ENCODE measurements at places on chromosomes 11 and 22.

- DNase-seq, result no peak
Measured at GRCh38 chr11:27705873-27706820, 5.9 kb upstream of the BDNF start.

- no peak for DNase-seq
Measured at GRCh38 chr11:68880851-68881250, 22.8 kb downstream of the MRPL21 start.

- no peak for DNase-seq
Measured at GRCh38 chr22:50432131-50432876, 42.5 kb downstream of the SBF1 start.

DNA sequence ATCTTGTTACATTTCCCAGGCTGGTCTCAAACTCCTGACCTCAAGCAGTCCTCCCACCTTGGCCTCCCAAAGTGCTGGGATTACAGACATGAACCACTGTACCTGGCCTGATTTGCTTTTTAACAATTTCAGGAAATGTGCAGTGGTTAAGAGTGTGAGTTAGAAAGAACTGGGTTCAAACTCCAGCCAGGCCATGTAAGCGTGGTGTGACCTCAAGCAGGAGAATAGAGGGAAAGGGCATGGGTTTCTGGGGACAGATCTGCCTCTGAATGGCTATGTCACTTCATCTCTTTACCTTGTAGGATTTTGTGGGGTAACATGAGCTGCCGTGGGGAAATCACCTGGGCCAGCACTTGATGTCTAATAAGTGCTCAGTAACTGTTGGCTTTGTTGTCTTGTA is 9.3 kb downstream of the SNRPD3 start:
- no peak for DNase-seq

- no peak for DNase-seq
Measured at GRCh38 chr22:45319324-45319685, 9.6 kb downstream of the FAM118A start.

DNA sequence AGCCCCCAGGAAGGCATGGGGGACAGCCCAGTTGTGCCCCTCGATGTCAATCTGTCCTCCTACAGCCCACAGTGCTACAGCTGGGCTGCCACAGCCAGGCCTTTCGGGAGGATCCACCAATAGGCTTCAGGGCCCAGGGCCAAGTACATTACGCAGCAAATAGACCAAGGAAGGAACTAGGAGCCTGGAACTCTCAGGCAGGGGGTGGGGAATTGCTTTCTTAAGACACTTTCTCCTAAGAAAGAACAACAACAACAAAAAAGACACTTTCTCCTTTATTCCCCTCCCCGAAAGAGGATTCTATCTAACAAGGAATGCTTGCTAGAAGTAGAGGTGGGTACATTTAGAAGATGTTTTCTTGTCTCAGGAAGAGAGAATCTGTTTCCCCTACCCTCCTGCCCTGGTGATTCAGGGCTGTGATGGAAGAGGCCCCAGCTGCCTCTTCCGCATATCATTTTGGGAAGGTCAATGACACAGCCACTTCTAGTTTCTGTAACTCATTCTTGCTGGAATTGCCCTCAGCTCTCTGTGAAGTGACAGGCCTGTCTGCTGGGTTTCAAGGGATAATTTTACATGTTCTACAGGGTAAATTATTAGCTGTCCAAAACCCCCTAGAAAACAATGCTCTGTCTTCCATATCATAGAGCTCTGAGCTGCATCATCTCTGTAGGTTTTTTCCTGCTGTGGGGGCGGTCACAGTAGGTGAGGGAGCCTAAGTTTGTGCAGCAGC is 6.0 kb upstream of the MALAT1 start:
- DNase-seq, result peak; percentile 79

- no peak for DNase-seq
Measured at GRCh38 chr11:9078113-9079086, 13.0 kb downstream of the SCUBE2 start.

DNA sequence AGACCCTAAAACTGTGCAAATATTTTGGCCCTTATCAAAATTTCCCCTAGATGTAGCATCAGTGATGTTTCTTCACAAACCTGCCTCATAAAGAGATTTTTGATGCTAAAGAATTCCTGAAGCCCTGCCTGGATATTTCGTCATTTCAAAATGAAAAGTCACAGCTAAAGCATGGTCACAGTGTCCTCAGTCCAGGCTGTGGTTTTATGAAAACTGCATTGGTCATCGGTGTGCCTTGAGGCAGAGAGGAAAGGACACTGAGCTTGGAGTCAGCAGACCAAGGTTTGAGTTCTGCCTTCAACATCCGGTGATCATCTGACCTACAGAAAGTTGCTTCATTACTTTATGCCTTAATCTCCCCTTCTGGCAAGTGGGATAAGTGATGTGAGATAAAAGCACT is 34.8 kb upstream of the ALKBH3 start:
- no peak for DNase-seq

DNA sequence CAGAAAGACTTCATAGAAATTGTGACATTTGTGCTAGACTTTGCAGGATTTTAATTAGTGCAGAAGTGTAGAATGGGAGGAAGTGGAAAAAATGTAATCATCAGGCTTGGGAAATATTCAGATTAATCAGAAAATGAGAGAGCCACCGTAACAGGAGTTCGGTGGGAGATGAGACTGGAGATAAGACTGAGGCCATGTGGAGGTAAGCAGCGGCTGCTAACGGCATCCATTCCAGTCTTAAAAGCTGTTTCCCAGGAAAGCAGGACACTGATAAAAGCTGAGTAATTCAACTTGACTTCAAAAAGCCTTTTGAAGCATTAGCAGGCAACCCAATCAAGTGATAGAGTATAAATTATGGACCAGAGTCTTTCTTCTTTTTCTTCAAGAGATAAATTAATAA is 369.9 kb downstream of the LUZP2 start:
- no peak for DNase-seq

GRCh38 chr22:23841292-23841691 is 2.5 kb upstream of the DERL3 start:
- DNase-seq, result no peak

- peak; percentile 38 for DNase-seq
Measured at GRCh38 chr11:132028380-132029240, 658.2 kb downstream of the NTM start.

GRCh38 chr11:13963169-13963948 is 836 bp downstream of the SPON1 start:
- no peak for DNase-seq

- no peak for DNase-seq
Measured at GRCh38 chr22:49142296-49142695, 685.4 kb downstream of the BRD1 start.

DNA sequence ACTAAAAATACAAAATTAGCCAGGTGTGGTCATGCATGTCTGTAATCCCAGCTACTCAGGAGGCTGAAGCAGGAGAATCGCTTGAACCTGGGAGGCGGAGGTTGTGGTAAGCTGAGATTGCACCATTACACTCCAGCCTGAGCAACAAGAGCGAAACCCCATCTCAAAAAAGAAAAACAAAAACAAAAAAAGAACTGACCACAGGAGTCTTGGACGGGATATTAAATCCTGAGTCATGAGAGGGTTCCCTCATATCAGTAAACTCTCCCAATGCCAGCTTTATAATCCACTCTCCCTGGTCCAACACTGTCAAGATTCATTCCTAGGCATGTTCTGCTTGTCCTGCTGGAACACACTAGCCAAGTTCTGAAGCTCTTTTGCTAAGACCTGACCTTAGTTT is 61.5 kb upstream of the EP300 start:
- no peak for DNase-seq

- DNase-seq, result peak; percentile 93
Measured at GRCh38 chr11:74748211-74749126, at the start of gene RNF169. TSS of gene RNF169 (plus strand) at chr11:74748849. CDS start at chr11:74748881, 32 bp downstream.

- no peak for DNase-seq
Measured at GRCh38 chr11:88950975-88951374, 114.8 kb downstream of the GRM5 start.

- peak; percentile 26 for DNase-seq
Measured at GRCh38 chr11:119144825-119145486, 3.9 kb upstream of the ABCG4 start.

GRCh38 chr22:46788441-46789172 is 26.2 kb downstream of the TBC1D22A start:
- DNase-seq, result no peak

DNA sequence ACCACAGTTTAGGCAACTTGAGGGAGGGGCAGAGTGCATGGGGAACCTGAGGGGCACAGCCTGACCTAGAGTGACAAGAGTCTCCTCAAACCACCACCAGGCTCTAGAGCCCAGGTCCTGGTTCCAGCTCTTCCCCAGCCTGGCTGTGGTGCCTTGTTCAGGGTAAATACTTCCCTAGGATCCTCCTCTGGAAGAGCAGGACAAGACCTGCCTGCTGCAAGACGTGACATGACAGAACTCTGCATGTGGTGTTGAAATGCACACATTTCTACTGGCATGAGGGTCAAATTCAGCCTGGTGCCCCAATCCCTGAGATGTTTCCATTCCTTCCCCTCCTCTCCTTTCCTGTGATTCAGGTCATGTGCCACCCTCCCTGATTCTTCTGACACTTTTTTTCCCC is 3.3 kb downstream of the SEC14L2 start:
- no peak for DNase-seq

- DNase-seq, result no peak
Measured at GRCh38 chr11:13118194-13118593, 109.1 kb downstream of the RASSF10 start.

- no peak for DNase-seq
Measured at GRCh38 chr11:94139416-94139815, 10.8 kb downstream of the PANX1 start.

DNA sequence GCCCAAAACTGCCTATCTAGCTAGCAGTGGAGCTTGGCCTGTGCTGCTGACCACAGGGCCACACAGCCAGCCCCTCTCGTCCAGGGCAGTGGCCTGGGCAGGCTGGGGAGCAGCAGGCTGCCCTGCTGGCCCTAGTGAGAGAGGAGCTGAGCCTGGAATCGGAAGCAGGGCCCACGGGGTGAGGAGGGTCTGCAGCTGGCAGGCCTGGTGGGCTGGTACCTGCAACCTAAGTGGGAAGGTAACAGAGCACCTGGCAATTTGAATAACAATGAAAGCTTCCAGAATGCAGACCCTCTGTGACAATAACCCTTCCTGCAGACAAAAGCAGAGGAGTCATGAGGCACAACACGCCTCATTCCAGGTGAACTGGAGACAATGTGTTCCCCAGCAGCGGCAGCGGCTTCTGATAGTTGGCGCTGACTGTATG is 31.8 kb upstream of the RFPL3 start:
- DNase-seq, result no peak

GRCh38 chr11:112881461-112881860 is 79.8 kb upstream of the NCAM1 start:
- DNase-seq, result no peak

DNA sequence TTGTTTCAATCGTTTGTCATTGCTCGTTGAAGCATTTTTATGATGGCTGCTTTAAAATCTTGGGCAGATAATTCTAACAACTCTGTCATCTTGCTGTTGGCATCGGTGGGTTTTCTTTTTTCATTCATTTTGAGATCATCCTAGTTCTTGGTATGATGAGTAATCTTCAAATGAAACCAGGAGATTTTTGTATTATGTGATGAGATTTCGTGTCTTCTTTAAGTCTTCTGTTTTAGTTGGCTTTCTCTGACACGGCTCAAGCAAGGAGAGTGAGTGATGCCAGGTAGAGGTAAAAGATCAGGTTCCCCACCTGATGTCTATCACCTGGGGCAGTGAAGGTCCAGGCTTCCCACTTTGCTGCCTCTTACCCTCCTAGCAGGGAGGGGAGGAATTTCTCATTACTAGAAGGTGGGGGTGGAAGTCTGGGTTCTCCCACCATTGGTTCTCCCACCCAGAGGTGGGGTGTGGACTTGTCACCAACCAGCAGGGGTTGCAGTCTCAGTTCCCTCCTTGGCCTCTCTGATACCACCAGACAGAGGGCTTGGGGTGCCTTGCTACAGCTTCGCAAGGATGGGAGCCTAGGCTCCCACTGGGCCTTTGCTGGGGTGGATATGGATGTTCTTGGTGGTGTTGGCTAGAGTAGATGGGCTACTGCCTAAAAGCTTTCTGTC is 12.9 kb downstream of the CDC45 start:
- no peak for DNase-seq

GRCh38 chr11:28303477-28304191 is 195.4 kb downstream of the METTL15 start:
- DNase-seq, result no peak

GRCh38 chr11:60428517-60428916 is 855 bp upstream of the MS4A5 start:
- no peak for DNase-seq

GRCh38 chr22:31630331-31631329 is 31.4 kb downstream of the PISD start:
- DNase-seq, result peak; percentile 73

GRCh38 chr11:68460741-68461574 is at the start of gene PPP6R3:
TSS of gene PPP6R3 (plus strand) at chr11:68460752. CDS start at chr11:68537665, 76,913 bp downstream.
- DNase-seq, result no peak

DNA sequence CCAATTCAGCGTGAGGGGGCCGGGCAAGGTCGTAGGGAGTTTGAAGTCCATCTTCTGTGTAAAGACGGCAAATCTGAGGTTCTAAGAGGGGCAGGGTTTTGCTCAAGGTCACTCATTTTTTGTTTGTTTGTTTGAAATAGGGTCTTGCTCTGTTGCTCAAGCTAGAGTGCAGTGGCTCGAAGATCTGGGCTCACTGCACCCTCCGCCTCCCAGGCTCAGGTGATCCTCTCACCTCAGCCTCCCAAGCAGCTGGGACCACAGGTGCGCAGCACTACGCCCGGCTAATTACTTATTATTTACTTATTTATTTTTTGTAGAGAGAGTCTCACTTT is 355 bp upstream of the AP1B1 start:
- no peak for DNase-seq

DNA sequence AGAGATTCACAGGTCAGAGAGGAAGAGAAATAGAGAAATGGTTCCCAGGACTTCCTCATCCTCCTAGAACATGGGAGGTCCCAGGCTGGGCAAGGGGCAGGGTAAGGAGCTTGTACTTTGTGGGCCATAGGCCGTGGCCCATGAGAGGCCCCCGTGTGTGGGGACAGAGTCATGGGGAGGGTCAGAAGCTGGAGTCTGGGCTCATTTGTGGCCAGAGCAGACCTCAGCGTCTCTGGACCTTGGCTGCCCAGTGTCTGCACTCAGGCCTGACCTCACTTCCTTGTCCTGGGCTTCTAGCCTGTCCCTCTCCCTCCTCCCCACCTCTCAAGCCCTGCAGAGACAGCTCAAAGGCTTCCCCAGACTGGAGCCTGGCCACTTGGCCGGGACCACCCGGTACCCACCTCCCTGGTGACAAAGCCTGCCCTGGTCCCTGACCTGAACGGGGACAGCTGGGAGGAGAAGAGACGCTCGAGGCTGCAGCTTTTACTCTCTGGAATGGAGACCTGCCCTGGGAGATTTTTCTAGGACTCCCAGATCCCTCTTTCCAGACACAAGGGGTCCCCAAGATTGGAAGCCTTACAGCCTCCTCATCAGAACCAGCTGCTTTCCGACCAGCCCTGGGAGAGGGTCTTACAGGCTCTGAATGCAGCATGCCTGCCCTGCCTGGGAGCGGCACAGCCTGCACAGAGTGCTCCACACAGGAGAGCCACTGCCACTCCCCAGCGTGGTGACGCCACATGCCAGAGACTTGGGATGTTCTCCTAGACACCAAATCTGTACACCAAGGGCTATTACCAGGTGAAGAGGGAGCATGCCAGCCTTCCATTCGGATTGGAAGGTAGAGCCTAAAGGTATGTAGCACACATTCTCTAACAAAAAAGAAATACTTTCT is 569.0 kb upstream of the B3GAT1 start:
- DNase-seq, result no peak

- DNase-seq, result no peak
Measured at GRCh38 chr11:18958221-18958910, 19.2 kb upstream of the MRGPRX1 start.

GRCh38 chr11:35629914-35630313 is 11.7 kb downstream of the FJX1 start:
- DNase-seq, result no peak

All from bone marrow (tissue), 2 donors.